A549 treated with Hydrocortisone at 1 μM for 4 hours (cell line): ENCODE measurements at places on chromosomes 1 and 21. TPM values are rescaled to one million over a fixed set of nuclear protein-coding genes. Genes with fewer than 3 reads are reported as not detected.

Gene RNF11
- 22.4 to 32.3 TPM (median 27.1 TPM) in 5 replicates for total RNA-seq

Gene KLF17
- 0.32 to 0.76 TPM (median 0.47 TPM) in 5 replicates for total RNA-seq

Gene LMOD1
- total RNA-seq = not detected in 5 replicates

Gene SPRR4
- not detected in 5 replicates for total RNA-seq

Gene BSND
- 0.01 TPM in 1 of 5 replicates, not detected in the others for total RNA-seq
